ENCODE measurements at places on chromosomes 2 and 18.
A peak's percentile ranks its signal among the peaks of the same experiment; 100 is the strongest.

- DNase-seq = no peak
Measured at GRCh38 chr18:23194997-23195957, 60.0 kb downstream of the CABLES1 start.

DNA sequence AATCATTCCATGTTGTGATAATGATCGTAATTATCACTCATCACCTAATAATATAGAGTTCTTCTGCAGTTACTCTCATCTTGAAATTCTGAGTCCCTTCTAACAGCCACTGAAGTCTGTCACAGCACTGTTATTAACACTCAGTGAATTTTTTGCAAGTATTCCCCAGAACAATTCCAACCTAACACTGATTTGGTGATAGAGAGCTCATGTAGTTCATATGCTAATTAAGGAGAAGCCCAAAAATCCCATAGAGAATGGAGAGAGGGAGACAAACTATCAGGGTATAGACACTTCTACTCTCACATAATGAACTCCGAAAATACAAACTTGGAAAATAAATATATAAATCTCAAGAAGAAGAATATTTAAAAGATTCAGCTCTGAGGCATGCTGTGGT, 1253.4 kb upstream of the NXPH2 start:
- DNase-seq = no peak

DNA sequence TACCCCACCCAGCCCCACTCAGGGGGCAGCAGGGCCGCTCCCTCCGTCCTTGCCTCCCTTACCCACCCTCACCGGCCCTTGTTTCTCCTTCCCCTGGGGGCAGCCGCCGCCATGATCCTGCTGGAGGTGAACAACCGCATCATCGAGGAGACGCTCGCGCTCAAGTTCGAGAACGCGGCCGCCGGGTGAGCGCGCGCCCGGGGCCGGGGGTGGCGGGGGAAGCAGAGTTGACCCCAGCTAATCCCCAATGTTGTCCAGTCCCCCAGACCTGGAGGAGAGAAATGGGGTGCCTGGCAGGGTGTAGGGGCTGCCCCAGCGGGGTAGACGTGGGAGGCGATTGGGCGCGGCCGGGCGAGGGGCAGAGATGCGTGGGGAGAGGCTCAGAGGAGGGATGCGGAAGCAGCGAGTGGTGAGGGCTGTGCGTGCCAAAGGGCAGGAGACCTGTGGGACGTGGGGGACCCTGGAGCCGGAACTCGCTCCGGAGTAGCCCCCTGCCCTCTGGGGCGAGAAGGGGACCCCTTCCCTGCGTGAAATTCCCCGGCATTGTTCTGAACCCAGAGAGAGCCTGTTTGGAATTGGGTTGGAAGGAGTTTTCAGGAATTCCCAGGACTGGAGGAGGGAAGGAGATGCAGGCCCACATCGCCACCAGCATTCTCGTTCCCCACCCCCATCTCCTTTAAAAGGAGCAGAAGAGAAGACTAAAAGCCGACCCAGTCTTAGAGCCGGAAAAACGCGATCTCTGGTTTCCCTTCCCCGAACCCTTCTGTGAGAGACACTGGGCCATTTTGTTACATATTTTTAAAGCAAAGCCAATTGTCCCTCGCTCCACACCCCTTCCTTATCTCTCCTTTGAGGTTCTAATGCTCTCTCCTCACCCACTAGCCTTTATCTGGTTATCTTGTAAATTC, 625 bp downstream of the ARPC2 start:
- peak; percentile 71 for DNase-seq

- DNase-seq = peak; percentile 94
Measured at GRCh38 chr2:230877759-230878598, 13.2 kb downstream of the ITM2C start.

DNA sequence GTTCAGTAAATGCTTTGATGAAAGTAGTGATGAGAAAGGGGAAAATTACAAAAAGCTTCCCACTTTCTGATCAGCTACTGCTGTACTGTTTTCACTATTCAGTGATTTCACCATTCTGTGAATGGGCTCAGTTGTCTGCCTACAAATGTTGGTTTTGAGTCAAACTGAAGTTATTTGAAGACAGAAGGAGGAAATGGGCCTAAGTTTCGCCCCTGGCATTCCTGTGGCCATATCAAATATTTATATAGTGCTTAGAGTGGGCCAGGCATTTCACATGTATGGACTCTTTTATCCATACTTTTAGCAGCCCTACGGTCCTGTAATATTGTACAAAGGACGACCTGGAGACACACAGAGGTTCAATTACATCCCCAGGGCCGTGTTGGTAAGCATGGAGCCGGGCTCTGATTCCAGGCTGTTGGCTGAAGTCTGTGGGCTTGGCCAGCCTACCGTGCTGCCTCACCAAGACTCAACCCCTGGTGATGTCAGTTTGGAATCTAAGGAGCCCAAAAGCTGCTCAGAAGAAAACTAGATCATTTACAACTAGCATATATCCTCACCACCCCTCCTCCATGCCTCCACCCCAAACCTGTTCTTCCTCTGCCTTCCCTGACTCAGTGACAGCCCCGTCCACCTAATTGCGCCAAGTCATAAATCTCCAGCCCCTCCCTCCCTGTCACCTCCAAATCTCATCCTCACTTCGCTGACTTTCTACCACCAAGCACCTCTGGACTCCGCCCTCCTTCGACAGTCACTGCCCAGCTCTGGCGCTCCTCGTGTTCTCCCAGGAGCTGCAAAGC, 10.1 kb upstream of the GRHL1 start:
- no peak for DNase-seq

DNA sequence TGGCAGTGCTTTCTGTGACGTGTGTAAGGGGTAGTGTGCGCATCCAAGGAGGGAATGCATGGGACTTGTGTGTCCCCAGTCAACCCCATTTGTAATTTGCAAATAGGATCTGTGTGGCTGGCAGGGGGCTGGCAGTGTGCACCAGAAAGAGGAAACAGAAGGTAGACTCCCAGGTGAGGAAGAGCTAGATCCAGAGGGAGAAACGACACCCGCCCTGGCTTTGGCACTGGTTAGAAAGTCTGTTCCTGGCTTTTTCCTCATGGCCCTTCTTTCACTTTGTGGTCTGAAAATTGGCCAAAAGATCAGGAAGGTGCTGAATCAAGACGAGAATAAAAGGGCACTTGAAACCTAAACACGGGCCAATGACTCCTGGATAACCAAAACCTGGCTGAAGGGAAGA, 33.3 kb downstream of the PRKCE start:
- DNase-seq = no peak

DNA sequence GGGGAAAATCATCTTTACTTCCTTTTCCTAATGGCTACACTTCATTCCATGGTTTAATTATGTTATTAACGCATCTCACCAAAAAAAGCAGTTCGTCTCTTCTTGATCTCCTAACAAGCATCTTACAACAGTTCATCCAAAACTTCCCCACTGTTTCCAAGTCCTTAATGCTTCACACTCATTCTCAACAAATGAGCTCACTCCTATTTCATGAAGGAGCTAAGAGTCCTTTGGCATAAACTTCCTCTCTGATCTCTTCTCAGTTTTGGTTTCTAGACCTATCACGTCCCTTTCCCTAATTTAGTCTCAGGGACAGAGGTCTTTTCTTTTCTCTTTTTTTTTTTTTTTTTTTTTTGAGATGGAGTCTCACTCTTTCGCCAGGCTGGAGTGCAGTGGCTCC, 205.9 kb upstream of the SLC39A10 start:
- no peak for DNase-seq

GRCh38 chr2:196137271-196137670, 34.1 kb downstream of the STK17B start:
- DNase-seq = no peak

- no peak for DNase-seq
Measured at GRCh38 chr2:174623106-174623637, 25.6 kb upstream of the WIPF1 start.

GRCh38 chr2:190909680-190910079, 29.1 kb downstream of the GLS start:
- DNase-seq = no peak

- DNase-seq = no peak
Measured at GRCh38 chr18:10950876-10951630, 198.3 kb downstream of the PIEZO2 start.

DNA sequence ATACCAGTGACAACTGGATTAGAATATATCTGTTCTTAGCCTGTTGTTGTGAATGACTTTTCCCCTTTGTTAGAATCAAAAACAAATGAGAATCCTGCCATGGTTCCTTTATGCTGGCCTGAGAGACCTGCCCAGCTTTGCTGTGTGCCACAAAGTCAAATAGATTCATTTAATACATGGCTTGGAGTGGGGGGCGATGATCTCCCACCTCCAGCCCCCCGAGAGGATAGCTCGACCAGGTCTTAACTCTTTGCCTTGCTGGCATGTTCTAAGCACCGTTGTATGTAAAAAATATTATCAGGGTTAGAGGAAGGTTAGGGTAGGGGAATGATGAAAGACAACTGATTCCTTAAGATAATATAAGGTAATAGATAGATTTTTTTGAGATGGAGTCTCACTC, 22.2 kb upstream of the DGKD start:
- no peak for DNase-seq

DNA sequence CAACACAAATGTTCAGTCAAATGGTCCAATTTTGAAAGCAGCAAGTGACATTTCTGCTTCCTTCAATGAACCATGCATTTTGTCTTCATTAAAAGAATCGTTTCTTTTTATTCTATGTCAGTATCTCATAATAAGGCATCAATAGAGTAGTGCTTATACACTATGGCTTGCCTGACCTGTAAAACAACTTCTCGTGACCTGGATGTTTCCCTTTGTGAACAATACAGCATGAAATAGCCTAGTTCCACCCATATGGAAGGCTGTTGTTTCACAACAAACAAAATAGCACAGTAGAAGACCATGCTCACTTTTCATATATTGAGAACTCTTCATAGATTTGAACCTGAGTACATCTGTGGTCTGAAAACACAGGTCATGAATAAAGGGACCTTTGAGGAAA, 104.3 kb upstream of the PIK3C3 start:
- DNase-seq = no peak

DNA sequence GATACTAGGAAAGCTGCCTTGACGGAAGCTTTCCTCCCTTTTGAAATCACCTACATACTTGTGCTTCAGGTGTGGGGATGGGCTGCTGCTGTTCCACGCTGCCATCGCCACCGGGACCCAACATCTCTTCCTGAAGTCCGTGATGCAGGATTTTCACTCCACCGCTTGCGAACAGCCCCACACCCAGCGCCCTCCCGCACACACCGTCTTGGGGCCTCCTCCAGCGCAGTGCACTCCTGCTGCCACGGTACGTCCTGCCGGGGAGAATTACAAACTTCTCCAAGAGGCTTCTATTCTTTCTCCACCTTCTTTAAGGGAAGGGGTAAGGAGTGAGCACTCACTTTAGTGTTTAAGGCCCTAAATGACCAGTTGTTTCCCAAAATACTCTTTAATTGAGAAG, 58.2 kb downstream of the HRH4 start:
- no peak for DNase-seq

GRCh38 chr2:95761556-95761955, 169.8 kb downstream of the TRIM43 start:
- no peak for DNase-seq

DNA sequence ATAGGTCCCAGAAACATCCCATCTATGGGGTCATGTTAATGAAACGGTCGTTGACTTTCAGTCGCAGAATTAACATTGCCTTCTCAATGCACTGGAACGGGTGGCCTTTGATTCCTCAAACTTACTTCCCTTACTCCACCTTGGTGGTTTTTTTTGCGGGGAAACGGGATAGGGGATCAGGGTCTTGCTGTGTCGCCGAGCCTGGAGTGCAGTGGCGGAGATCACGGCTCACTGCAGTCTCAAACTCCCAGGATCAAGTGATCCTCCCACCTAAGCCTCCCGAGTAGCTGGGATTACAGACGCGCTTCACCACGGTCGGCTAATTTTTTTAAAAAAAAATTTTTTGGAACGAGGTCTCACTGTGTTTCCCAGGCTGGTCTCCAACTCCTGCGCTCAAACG, 754 bp downstream of the ATG16L1 start:
- DNase-seq = no peak

GRCh38 chr2:99421469-99421868, 68.3 kb downstream of the REV1 start:
- DNase-seq = no peak

- no peak for DNase-seq
Measured at GRCh38 chr2:190980630-190981209, 33.3 kb downstream of the STAT1 start.

DNA sequence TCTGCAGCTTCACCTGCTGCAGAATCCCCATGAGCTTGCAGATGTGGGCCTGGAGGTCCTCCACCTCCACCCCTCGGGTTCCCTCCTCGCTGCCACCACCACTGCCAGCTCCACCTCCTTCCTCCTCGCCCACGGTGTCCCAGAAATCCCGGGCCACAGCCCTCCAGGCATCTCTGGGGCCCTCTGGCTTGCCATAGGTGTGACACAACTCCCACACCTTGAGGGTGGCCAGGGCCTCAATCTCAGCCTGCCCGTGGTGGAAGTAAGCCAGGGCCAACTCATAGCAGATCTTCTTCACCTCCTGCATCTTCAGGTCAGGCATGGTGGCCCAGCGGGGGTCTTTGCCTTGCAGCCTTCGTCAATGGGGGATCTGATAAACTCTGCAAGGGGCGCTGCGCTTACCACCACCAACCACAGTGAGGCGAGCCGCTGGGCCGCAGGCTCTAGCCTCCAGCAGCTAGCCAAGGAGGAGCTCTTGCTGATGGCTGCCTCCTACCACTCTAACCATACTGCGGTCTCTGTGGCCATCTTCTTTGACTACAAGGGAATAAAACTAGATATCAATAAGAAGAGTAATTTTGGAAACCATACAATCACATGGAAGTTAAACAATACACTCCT, 36.1 kb upstream of the ANKRD62 start:
- no peak for DNase-seq

DNA sequence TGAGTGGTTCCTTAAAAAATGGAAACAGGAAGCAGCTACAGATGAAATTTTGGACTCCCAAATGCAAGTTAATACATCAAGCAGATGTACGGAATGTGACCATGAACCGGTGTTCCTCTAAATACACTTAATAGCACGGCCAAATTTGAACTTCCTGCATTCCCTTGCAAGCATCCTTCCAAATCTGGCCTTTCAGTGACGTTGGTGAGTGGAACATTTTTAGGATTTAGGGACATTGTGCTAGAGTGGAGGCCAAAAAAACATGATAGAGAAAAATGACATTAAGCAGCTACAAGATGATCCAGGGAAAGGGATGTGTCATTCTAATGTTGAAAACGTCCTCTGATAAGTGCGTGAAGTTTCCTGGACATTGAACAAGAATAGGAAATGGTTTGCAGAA, 62.1 kb downstream of the CTAGE1 start:
- no peak for DNase-seq

- DNase-seq = no peak
Measured at GRCh38 chr2:83369601-83370418, 1089.3 kb downstream of the SUCLG1 start.

DNA sequence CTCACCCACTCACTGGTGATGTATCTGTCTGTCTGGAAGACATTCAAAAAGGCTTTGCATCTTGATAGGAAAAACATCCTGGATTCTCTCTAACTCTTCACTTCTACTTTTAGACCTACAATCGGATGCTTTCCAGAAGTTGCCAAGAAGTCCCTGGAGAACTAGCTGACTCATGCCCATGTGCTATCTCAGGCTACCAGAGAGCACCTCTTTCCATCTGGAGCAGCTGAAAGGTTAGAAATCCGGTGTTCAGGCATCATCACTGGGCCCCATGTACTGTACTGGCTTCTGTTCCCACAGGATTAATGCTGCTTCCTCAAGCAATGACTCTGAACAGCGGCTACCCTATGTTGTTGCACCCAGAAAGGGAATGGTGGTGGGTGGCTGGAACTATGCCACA, 259.0 kb downstream of the NBAS start:
- no peak for DNase-seq

- DNase-seq = peak; percentile 62
Measured at GRCh38 chr18:63979409-63979920, 9.6 kb downstream of the SERPINB8 start.

GRCh38 chr18:21684731-21685130, 19.8 kb downstream of the ABHD3 start:
- DNase-seq = no peak
